ENCODE measurements at places on chromosomes 6 and 20. TPM values are rescaled to one million over a fixed set of nuclear protein-coding genes. Genes with fewer than 3 reads are reported as not detected.

DNA sequence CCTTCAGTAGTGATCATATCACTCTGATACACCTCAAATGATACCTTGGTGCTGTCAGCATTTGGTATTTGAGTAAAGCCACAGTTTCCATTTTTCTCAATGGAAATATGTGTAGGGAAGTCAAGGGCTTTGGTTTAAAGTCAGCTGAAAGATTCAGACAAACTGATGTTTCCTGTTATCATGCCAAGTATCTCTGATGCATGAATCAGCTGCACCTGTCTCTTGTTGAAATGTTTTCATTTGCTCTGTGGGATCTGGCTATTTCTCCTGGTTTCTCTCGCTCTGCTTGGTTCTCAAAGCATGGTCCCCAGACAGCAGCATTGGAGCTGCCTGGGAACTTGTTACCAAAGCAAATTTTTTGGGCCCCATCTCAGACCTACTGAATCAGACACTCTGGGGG lies 23.5 kb downstream of the ZFP64 start:
- no peak for DNase-seq

DNA sequence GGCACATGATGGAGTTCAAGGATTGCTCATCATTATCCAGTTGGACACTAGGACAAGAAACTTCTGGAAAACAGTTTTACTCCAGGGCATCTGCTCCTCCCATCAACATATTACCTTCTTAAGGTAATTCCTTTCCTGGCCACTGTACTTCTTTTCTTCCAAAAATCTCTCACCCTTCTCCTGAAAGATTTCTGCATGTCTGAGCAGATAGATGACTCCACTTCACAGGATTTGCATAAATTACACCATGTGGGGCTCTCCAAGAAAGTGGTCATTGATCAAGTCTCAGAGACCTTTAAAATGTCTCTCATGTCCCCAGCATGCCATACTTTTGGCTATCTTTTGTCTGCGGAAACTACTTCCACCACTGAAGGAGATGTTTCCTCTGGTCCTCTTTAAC lies 103.2 kb upstream of the TNFAIP3 start:
- DNase-seq: no peak

GRCh38 chr6:139500977-139501376 lies 126.5 kb upstream of the CITED2 start:
- DNase-seq: no peak

DNA sequence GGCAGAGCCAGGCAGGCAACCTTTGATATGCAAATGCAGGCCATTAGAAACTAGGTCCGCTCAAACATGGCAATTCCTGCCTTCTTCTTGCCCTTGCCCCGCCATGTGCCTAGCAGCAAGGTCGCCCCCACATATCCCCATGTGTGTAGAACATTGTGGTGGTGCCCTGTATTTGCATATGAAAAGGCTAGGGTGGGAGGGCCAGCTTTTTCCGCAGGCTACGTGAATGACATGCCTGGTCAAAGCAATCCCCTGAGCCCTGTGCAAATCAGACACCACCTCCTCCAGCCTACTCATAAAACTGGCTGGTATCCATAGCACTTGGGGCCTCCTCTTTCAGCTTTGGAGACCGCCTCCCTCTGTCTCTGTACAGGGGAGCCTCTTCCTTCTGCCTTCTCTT lies 31.6 kb downstream of the GSTA2 start:
- no peak for DNase-seq

DNA sequence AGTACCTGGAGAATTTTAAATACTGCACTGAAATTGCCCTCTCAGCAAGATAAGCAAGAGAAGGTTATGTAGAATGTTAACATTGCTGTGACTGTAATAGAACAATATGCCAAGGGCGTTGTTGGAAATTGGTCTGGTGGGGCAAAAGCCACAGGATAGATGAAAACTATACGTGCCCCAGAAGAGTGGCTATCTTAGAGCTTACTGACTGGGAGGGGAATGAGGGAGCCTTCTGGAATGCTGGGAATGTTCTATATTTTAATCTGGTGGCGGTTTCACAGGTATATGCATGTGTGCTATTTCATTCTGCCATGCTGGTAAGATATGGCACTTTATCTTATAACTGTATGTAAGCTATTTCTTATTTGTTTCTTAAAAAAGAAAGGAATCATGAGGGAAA lies 35.2 kb upstream of the YWHAB start:
- no peak for DNase-seq

GRCh38 chr6:84249724-84250123 lies 22.3 kb upstream of the CEP162 start:
- no peak for DNase-seq

The HRH3 gene
- not detected for polyA plus RNA-seq

DNA sequence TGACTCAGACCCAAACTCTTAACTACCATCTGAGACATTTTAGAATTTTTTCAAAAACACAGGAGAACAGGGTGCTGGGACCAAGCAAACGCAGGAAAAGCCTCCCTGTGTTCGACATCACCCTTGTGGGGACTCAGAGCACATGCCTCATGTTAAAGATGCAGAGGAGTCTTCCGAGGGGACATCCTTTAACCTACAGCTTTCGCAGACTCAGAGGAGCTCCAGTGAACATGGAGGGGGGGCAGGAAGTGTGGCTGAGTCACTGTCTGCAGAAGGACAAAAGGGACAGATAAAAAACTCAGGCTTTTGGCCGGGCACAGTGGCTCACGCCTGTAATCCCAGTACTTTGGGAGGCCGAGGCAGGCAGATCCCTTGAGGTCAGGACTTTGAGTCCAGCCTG lies 15.1 kb downstream of the BMP7 start:
- DNase-seq: no peak

The POM121L2 gene
- polyA plus RNA-seq: not detected

DNA sequence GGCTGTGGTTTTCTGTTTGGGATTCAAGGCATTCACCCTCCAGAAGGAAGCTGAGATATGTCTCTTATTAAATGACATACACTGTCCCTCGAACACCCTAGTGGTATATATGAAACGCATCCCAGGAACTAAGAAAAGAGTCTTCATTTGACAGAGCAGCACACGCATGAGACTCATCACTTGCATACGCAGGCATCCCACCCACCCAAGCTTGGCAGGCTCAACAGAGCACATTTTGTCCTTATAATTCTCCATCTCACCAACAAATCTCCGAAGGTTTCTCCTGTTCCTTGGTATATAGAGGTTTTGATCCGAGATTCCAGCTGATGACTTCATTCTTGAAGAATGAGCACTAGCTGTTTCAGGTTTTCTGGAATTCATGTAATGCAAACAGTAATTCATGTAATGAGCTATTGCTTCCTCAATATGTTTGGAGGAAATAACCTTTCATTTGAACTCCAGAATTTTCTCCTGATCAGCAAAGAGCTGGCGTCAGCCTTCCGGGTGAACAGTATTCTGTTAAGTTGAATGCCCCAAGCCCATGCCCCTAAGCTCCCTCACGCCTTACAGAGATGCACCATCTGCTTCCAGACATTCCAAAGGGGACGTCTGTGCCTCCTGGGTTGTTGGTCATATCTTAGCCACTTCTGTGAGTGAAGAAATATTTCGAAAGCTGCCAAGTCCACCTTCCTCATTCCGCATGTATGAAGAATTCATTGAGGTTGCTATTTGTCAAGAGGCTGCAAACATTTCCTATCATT lies 66.0 kb upstream of the CDH4 start:
- peak; percentile 94 for DNase-seq

DNA sequence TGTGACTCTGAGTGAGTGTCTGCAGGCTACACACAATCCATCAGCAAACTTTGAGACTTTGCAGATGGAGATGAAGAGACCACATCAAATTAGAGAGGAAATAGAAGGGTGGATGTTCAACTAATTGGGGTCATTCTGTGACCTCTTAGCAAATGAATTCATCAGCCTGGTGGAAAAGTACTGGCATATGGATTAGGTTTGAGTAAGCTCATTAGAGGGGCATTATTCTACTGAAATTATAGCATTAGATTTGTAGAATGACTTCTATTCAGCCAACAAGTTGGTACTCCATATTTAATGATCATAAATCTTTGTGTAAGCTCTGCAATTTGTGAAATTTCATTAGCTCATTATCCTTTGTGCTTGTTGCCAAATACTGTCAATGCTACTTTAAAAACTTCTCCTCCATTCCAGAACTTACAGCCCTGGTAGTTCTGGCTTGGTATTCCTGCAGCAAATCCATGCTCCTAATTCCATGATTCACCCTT lies 63.8 kb downstream of the ADTRP start:
- no peak for DNase-seq

DNA sequence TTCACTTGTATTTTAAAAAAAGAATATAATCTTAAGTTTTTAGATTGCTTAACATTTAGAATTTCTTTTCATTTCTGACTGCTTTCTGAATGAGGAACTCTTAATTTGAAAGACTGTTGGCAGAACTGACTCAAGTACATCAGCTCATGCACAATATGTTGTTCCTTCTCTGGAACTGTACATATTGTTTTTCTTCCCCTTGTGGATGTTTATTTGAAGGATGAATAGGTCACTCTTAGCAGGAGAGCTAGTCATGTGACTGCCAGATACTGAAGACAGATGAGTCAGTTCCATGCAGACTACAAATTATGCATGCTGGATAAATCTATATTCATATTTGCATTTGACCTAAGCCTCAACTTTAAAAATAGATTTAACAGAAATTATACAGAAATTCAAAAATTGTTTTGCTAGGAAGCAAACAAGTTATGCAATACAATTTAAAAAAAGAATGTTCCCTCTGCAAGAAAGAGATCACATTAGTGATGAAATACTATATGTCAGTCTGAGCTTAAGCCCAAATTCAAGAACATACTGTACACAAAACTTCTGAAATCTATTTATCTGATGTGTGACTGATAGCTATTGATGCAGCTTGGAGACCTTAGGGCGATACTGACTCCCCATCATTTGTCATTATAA lies 1274.9 kb upstream of the GJE1 start:
- peak; percentile 43 for DNase-seq

The DNAH8 gene
- not detected for polyA plus RNA-seq

DNA sequence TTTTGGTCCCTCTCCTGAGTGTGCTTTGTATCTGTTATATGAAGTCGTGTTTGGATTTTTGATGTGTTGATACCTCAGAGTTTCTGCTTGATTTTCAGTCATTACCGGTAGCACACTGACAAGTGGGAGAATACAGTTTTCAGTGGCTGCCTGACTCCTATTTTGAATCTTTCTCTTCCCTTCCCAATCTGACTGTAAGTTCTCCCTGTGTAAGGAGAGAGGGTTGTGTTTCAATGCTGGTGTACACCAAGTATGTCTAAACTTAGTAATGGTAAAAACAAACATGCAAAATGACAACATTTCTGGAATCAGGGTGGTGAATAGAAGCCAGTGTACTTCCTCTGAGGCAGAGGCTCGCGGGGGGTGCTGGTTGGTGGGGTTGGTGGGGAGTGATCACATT lies 103.4 kb downstream of the HIVEP1 start:
- no peak for DNase-seq

- no peak for DNase-seq
Observed at GRCh38 chr6:34468378-34468892, 2.6 kb downstream of the PACSIN1 start.

- no peak for DNase-seq
Observed at GRCh38 chr6:162638931-162639574, 88.5 kb downstream of the PRKN start.

The TGM2 gene
- 313 TPM for polyA plus RNA-seq

- DNase-seq: no peak
Observed at GRCh38 chr6:96202571-96202970, 186.8 kb downstream of the FUT9 start.

GRCh38 chr6:160765412-160765811 lies 63.4 kb downstream of the PLG start:
- no peak for DNase-seq

DNA sequence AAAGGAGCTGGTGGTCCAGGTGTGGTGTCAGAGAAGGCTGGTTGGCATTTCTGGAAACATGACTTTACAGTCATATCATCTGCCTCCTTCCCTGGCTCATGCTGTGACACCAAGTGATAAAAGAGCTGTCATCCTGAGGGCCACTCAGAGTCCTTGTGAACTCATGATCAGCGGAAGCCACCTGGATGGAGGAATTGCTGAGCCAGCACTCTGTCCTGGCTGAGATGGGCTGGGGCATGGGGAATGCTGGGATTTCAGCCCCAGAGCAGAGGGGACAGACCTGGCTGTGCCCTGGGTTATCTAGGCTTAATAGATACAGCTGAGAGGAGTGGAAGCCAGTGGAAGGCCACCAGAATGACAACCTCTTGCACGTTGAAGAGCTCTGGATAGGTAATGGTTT lies 214.3 kb downstream of the DHX35 start:
- no peak for DNase-seq

- no peak for DNase-seq
Observed at GRCh38 chr6:148868314-148868713, 121.5 kb downstream of the UST start.

The KCNG1 gene
- polyA plus RNA-seq: 18.2 TPM

The FAM184A gene
- not detected for polyA plus RNA-seq

- no peak for DNase-seq
Observed at GRCh38 chr6:53029761-53030160, 34.7 kb upstream of the GSTA4 start.

- DNase-seq: no peak
Observed at GRCh38 chr6:41432280-41432679, 96.9 kb downstream of the NCR2 start.

Data from BJ (cell line).